Naive thymus-derived CD4-positive, alpha-beta T cell (primary cell): ENCODE measurements at places on chromosomes 4 and X.

GRCh38 chr4:26719954-26720552, 136.2 kb downstream of the TBC1D19 start:
- DNase-seq = no peak

DNA sequence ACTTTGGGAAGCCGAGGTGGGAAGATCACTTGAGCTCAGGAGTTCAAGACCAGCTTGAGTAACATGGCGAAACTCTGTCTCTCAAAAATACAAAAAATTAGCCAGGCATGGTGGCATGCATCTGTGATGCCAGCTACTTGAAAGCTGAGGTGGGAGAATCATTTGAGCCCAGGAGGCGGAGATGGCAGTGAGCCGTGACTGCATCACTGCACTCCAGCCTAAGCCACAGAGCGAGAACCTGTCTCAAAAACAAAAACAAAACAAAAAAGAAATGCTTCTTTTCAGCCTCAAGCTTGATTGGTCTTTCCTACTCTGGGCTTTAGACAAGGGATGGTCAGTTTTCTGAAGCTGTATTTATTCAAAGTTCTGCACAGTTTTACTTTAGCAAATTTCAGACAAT, 15.8 kb upstream of the DHRSX start:
- no peak for DNase-seq

- DNase-seq = no peak
These were observed 30.1 kb downstream of the CYBB start for GRCh38 chrX:37809970-37810369.

GRCh38 chr4:155430895-155431795, 54.4 kb upstream of the MAP9 start:
- no peak for DNase-seq

GRCh38 chr4:126955292-126956183, 677.2 kb upstream of the INTU start:
- DNase-seq = no peak

DNA sequence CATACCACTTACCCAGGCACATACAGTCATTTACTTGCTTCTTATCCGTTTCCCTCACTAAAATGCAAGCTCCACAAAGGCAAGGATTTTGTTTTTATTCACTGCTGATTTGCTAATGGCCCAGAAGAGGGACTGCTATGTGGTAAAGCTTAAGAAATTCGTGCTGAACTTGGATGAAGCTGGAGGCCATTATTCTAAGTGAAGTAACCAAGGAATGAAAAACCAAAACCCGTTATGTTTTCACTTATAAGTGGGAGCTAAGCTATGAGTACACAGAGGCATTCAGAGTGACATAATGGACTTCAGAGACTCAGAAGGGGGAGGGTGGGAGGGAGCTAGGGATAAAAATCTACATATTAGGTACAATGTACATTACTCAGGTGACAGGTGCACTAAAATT, 47.2 kb downstream of the RAB33B start:
- no peak for DNase-seq

DNA sequence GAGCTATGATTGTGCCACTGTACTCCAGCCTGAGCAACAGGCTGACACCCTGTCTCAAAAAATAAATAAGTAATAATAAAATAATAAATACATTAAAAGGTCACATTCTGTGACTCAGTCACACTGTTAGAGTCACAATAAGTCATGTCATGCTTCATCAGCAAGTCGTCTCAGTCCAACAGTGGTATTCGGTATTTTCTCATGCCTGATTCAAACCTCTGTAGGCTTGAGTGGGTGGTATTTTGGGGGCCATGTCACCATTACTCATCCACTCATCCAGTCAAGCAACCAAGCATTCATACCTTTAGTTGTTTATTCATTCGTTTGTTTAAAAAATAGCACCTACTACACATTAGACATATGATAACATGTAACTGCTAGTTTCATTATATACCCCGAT, 46.9 kb downstream of the SUPT20HL2 start:
- DNase-seq = no peak

- DNase-seq = no peak
These were observed 56.3 kb downstream of the CCDC149 start for GRCh38 chr4:24856586-24856985.

DNA sequence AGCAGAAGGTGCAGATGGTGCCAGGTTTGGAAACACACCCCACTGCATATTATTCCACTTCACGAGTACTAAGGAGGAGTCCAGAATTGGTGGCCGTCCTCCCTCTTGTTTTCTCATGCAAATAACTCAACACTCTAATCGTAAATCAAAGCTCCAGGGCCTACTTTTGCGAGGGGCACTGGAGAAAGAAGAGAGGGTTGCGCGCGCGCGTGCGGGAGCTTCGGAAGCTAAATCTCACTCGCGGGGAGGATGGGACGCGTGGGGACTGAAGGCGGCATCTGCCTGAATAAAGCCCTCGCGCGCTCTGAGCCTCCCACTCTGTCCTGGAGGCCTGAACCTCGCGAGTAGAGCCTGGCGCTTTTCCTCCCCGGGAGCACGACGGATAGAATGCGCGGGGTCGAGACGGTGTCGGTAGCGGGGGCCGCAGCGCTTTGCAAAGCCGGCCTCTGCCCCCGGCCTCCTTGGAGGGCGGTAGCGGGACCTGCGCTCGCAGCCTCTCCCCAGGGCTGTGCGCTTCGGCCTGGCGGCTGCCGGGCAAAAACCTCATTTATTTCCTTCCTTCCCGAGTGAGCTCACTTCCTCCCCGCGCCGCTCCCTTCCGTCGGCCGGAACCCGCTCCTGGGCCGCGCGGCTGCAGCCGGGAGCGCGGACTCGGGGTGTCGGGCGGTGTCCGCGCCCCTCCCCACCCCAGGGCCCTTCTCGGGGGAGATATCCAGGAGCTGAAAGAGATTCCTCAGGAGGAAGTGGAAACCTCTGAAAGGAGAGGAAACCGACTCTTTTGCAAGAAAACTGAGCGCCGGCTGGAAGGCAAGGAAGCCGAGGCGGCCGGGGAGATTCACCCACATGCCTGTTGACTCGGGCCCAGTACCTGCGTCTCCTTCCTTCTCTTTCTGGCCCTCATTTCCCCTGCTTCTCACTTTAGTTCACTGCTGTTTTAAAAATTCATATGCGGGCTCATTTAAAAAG, 20.7 kb downstream of the HAND2 start:
- no peak for DNase-seq

GRCh38 chr4:7140062-7140691, 52.2 kb upstream of the SORCS2 start:
- DNase-seq = no peak

DNA sequence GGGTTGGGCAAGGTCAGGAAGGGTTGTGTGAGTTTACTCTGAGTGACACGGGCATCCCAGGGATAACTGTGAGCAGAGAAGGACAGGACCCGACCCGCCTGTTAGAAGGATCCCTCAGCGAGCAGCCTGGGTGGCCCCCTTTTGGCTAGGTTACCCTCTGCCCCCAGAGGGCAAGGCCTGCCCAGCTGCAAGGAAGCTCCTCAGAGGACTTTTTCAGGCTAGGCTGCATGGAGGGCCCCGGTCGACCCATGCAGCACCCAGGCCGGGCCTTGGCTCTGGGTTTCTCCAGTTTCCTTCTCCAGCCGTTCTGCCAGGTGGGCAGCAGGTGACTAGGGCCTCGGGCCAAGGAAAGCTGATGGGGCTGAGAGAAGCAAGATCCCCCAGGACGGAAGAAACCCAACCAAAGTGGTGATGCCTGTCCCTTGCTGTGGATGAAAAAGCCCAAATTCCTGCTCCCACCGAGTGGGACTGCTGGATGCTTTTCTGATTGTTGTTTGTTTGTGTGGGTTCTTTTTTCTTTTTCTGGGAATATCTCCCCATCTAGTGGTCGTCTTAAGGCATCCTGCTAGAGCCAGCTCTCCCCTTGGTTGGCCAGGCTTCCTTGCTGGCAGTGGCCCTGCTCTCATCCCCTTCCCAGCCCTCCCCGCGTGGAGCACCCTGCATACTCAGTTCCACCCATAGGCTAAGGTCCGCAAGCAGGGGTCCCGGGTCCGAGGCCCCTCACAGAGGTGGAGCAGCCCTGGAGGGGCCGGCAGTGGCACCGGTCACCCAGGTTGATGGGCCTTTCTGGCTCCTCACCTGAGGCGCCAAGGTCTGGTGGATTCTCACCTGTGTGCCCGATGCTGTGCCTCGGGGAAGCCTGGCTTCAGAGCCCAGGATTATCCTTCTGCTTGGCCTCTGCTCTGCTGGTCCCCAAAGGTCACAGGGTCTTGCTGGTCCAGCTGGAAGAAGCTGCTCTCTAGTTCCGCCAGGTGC, 1.8 kb downstream of the ZFP92 start:
- DNase-seq = no peak

GRCh38 chr4:71765350-71765749, 18.5 kb downstream of the GC start:
- DNase-seq = no peak

- DNase-seq = no peak
These were observed 177.8 kb upstream of the C1QTNF7 start for GRCh38 chr4:15250021-15250441.

DNA sequence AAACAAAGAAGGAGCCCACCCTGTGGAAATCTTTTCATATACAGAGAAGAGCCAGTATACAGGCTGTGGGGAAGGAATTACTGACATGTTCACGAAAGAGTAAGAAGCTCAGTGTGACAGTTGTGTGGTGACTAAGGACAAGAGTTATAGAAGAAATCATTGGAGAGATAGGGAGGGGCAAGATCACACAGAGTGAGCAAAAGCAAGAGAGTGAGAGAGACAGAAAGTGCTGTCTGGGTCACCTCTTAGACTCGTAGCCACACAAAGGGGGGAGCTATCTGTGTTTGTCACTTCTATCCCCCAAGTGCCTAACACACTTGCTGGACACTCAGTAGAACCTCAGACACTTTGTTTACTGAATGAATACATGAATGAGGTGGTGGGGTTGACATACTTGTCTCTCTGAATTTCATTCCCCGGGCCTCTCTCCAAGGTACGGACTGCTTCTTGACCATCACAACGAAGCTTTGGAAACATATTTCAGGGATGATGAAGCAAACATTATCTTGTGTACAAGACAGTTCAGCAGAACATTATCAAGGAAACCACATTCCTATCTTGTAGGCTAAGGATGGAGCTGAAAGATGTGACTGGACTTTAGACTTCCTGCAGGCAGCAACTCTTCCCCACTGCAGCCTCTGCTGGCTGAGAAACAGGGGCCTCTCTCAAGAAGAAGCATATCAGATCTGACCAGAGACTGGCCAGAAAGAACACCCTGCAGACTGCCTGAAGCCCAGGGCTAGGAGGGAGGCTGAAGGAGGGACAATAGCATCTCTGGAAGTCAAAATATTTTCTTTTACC, 168.2 kb downstream of the AMELX start:
- DNase-seq = no peak

GRCh38 chr4:53366301-53366716, 448 bp upstream of the SCFD2 start:
- no peak for DNase-seq

DNA sequence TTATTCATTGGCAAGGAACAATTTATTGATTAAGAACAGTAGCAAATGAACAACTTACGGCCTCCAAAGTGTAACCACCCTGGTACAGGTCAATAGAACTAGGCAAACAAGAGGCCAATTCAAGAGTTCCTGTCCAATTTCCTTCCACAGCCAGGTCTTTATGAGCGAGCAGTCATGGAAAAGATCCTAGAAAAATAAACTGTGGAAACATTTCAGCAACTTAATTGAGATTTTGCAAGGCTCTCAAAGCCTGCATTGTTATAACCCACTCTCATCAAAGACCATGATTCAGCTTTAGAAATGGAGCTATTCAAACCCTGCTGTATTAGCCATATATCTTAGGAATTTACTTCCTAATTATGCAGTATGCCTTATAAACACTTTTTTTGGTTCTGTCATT, 43.6 kb downstream of the UNC5C start:
- no peak for DNase-seq

- DNase-seq = no peak
These were observed at the start of gene ACE2 for GRCh38 chrX:15600745-15601144. TSS of gene ACE2 (minus strand) at chrX:15600960. CDS start at chrX:15600911, 49 bp downstream.

- no peak for DNase-seq
These were observed 1995.9 kb downstream of the C4orf33 start for GRCh38 chr4:131091896-131092295.

- DNase-seq = no peak
These were observed 7.8 kb downstream of the DIAPH2 start for GRCh38 chrX:96692454-96692853.

GRCh38 chr4:8906991-8907595, 35.5 kb upstream of the HMX1 start:
- no peak for DNase-seq

DNA sequence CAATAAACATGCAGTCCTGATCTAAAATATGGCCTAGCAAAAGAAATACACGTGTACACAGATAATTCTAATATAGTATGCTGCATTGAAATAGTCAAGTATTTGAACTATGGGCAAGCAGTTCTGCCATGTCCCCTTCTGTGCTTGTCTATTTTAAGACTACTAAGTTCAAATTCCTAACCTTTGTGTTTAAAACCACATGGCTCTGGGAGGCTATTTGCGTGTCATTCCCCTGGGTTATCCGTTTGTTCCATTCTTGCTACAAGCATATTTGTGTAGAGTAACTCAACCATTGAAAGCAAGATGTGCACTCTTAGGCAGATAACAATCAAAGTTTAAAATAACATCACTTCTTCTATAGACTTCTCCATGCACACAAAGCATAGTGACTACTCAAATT, 25.4 kb upstream of the TBC1D1 start:
- DNase-seq = no peak

DNA sequence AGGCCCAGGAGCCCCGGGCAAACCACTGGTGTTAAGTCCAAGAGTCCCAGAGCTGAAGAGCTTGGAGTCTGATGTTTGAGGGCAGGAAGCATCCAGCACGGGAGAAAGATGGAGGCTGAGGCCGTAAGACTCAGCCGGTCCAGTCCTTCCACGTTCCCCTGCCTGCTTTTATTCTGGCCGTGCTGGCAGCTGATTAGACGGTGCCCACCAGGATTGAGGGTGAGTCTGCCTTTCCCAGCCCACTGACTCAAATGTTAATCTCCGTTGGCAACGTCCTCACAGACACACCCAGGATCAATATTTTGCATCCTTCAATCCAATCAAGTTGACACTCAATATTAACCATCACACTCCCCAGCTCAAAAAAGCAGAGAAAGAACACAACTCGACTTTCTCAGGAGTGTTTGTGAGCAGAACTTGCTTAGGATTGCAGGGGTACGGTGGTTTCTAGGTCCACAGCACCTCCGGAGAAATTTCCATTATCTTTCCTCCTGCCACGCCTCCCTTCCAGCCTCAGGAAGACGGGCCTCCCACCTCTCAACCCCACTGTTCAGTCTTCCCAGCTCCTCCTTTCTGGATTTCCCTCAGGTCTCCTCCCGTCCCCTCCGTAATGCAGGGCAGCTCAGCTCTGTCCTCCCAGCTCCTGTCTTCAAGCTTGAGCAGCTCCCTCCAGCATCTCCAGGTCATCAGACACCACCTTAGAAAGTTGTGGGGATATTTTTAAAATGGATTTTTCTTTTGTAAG, 13.3 kb upstream of the TMEM271 start:
- DNase-seq = no peak

GRCh38 chr4:74942251-74942917, 9.5 kb downstream of the PARM1 start:
- no peak for DNase-seq

- DNase-seq = no peak
These were observed 2.7 kb downstream of the GASK1B start for GRCh38 chr4:158169931-158170690.

DNA sequence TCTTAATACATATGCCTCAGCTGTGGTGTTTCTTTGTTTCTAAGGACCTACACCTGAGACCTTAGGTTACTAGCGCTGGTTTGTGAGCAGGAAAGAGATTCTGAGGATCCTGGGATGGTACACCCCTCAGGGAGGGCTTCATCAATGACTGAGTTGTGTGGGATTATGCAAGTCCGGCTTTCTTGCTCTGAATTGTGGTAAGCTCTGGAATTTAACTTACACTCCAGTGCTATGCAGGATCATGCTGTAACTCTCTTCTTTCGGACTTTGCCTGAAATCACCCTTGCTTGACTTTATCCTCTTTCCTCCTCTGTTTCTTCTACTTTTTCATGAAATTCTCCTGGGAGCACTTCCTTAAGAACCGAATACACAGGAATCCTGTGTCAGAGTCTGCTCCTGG, 431.5 kb upstream of the BOD1L1 start:
- DNase-seq = no peak
